Psoas muscle (tissue), 8 donors: ENCODE measurements at places on chromosomes 2 and 18. TPM values are rescaled to one million over a fixed set of nuclear protein-coding genes. Genes with fewer than 3 reads are reported as not detected.

GRCh38 chr2:140737006-140737405 lies 1393.8 kb downstream of the LRP1B start:
- no peaks in the 10 kb centered on the region for H3K27me3 ChIP-seq
- no peaks in the 10 kb centered on the region for H3K4me1 ChIP-seq
- H3K36me3 ChIP-seq = no peaks in the 10 kb centered on the region
- no peak for DNase-seq
- H3K27ac ChIP-seq = no peak overlapping the region

RFTN2 gene
- total RNA-seq = 5.4 TPM

DNA sequence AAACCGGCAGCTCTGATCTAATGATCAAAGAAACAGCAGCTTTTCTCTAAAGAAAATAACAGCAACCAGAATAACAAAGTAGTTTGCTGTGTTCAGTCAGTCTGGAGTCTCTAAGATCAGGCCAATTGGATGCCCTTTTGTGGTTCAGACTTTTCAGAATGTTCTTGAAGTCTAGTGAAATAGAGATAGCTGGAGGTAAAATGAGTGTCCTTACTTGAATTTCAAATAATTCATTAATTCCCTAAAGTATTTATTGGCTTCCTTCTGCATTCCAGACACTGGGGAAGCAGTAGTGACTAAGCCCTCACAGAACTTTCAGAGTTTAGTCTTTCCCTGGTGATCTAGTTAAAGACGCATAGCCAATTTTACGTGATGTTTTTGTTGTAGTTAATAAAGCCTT lies 58.7 kb downstream of the C18orf54 start:
- no peak for DNase-seq
- no peaks in the 10 kb centered on the region for H3K36me3 ChIP-seq
- no peaks in the 10 kb centered on the region for H3K4me1 ChIP-seq

DNA sequence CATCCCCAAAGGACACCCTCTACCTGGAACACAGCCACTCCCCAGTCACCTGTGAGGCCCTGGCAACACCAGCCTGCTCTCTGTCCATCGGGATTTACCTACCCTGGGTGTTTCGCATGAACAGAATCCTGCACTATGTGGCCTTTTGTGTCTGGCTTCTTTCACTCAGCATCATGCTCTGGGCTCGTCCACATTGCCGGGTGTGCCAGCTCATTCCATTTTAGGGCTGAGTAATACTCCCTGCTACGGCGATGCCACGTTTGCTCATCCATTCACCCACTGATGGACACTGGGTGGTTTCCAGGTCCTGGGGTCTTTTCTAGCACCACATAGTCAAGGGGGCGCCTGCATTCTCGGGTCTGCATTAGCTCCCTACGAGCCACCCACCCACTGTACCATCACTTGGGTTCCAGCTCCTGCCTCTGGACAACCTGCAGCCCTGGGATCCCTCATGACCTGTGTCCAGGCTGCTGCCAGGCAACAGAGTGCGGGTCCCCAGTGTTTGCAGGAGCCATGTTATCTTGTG lies 22.0 kb downstream of the KCNF1 start:
- no peak for DNase-seq
- no peaks in the 10 kb centered on the region for H3K27me3 ChIP-seq
- peaks cover 14% of the 10 kb centered on the region for H3K4me1 ChIP-seq
- H3K4me3 ChIP-seq = no peak overlapping the region

DNA sequence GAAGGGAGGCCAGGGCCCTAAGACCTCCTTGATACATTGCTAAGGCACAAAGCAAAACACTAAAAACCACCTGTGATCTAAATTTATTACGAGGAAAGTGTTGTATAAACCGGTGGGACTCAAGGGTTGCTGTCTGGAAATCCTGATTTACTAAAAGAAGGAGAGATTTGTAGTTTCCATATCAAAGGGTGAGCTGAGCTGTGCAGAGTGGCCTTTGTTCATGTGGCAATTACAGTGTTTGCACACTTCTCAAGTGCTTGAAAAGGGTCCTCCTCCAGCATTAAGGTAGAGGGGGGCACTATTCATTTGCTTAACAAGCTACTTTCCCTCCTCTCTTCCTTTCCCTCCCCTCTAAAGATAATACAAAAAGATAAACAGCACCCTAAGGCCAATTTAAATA lies 30.5 kb upstream of the ITGA4 start:
- H3K27ac ChIP-seq = no peak overlapping the region
- no peak for DNase-seq
- no peak overlapping the region for H3K4me3 ChIP-seq
- H3K36me3 ChIP-seq = no peaks in the 10 kb centered on the region
- H3K27me3 ChIP-seq = no peaks in the 10 kb centered on the region

- DNase-seq = no peak
- no peaks in the 10 kb centered on the region for H3K27me3 ChIP-seq
- H3K36me3 ChIP-seq = peaks cover 5% of the 10 kb centered on the region
These were observed 417.6 kb downstream of the ZNF521 start for GRCh38 chr18:24934258-24934932.

NCK2 gene
- total RNA-seq = 33.9 TPM

- H3K27me3 ChIP-seq = no peaks in the 10 kb centered on the region
- H3K4me3 ChIP-seq = peak overlapping the region; percentile 27
- peak overlapping the region; percentile 83 for H3K27ac ChIP-seq
- no peaks in the 10 kb centered on the region for H3K36me3 ChIP-seq
- no peak for DNase-seq
These were observed 78.3 kb downstream of the MBP start for GRCh38 chr18:77054288-77054605.

GRCh38 chr2:150167711-150168110 lies 319.8 kb downstream of the RND3 start:
- H3K4me3 ChIP-seq = no peak overlapping the region
- H3K4me1 ChIP-seq = no peaks in the 10 kb centered on the region
- H3K27me3 ChIP-seq = no peaks in the 10 kb centered on the region
- no peak for DNase-seq
- H3K27ac ChIP-seq = no peak overlapping the region

MC4R gene
- total RNA-seq = not detected

- no peaks in the 10 kb centered on the region for H3K4me1 ChIP-seq
- H3K27me3 ChIP-seq = no peaks in the 10 kb centered on the region
- H3K36me3 ChIP-seq = no peaks in the 10 kb centered on the region
These were observed 96.8 kb upstream of the MBOAT2 start for GRCh38 chr2:9100080-9100876.

GRCh38 chr2:149027590-149028250 lies 10.8 kb upstream of the LYPD6B start:
- no peak overlapping the region for H3K4me3 ChIP-seq
- DNase-seq = no peak
- no peak overlapping the region for H3K27ac ChIP-seq
- no peaks in the 10 kb centered on the region for H3K36me3 ChIP-seq
- no peaks in the 10 kb centered on the region for H3K27me3 ChIP-seq
- H3K4me1 ChIP-seq = no peaks in the 10 kb centered on the region

DNA sequence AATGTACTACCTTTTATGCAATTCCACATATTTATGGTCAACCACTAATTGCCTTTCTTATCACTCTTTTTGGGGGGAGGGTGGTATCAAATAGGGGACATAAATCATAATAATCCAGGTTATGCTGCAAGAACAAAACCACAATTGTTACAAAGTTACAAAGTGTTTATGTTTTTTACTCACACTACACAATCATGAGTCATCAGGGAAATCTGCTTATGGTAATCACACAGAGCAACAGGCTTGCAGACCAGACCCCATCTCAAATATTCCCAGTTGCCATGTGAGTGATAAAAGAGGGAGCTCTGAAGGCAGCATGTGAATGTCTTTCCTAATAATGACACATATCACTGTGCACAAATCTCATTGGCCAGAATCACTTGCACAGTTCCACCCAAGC lies 304.7 kb upstream of the TMEFF2 start:
- H3K4me1 ChIP-seq = no peaks in the 10 kb centered on the region
- H3K4me3 ChIP-seq = no peak overlapping the region
- DNase-seq = no peak
- no peaks in the 10 kb centered on the region for H3K36me3 ChIP-seq
- no peaks in the 10 kb centered on the region for H3K27me3 ChIP-seq
- no peak overlapping the region for H3K27ac ChIP-seq

DNA sequence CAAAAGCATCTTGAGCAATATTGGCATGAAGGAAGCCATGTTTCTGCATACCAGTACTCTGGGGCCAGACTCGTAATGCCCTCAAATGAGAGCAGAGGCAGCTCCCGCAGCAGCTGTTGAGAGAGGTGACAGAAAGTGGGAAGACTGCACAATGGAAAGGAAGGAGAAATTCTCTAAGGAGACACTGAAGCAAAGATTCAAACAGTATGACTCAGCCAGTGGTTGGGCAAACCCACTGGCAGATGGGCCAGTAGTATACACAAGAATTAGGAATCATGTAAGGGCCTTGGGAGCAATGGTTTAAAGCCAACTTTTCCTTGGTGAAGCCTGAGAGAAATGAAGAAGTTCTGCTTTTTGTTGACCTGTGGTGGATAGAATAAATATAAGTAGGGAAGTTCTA lies 2092.7 kb upstream of the PIK3C3 start:
- no peak for DNase-seq
- no peaks in the 10 kb centered on the region for H3K27me3 ChIP-seq
- no peaks in the 10 kb centered on the region for H3K36me3 ChIP-seq
- H3K4me1 ChIP-seq = no peaks in the 10 kb centered on the region
- no peak overlapping the region for H3K27ac ChIP-seq

DNA sequence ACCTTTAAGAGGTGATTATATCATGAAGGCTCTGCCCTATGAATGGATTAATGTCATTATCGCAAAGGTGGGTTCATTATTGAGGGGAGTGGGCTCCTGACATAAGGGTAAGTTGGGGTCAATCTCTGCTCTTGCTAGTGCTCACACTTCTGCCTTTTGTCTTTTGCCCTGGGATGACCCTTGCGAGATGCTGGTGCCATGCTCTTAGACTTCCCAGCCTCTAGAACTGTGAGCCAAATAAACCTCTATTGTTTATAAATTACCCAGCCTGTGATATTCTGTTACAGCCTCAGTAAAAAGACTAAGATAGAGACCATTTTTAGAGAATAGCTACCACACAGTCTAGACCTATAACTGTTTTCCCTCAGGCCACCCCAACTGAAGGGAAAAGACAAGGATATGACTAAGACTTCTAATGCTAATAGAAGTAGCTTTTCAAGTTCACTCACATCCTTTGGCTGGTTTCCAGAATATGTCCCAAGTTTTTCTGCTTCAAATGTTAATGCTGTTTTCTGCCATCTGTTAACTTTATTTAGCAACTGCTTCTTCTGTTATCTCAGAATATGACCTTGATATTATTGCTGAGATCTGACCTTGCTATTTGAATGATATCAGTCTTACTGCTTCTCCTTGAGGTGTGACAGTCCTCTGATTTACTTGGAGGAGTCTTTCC lies 65.1 kb upstream of the STAM2 start:
- no peak overlapping the region for H3K4me3 ChIP-seq
- no peaks in the 10 kb centered on the region for H3K27me3 ChIP-seq
- no peak for DNase-seq
- no peaks in the 10 kb centered on the region for H3K4me1 ChIP-seq
- no peaks in the 10 kb centered on the region for H3K36me3 ChIP-seq
- no peak overlapping the region for H3K27ac ChIP-seq

GRCh38 chr2:119419065-119419464 lies 12.6 kb upstream of the TMEM37 start:
- H3K36me3 ChIP-seq = no peaks in the 10 kb centered on the region
- no peak for DNase-seq
- no peaks in the 10 kb centered on the region for H3K27me3 ChIP-seq
- no peak overlapping the region for H3K27ac ChIP-seq
- H3K4me3 ChIP-seq = no peak overlapping the region

GRCh38 chr2:96083064-96083939 lies 33.1 kb downstream of the ADRA2B start:
- DNase-seq = peak; percentile 60
- no peaks in the 10 kb centered on the region for H3K27me3 ChIP-seq
- peak overlapping the region; percentile 65 for H3K27ac ChIP-seq
- H3K36me3 ChIP-seq = no peaks in the 10 kb centered on the region

HOXD9 gene
- 0.43 TPM for total RNA-seq

TDRD15 gene
- total RNA-seq = not detected

GRCh38 chr18:21727702-21728101 lies 12.9 kb upstream of the MIB1 start:
- no peak overlapping the region for H3K4me3 ChIP-seq
- H3K27me3 ChIP-seq = no peaks in the 10 kb centered on the region
- DNase-seq = no peak
- H3K27ac ChIP-seq = no peak overlapping the region
- H3K4me1 ChIP-seq = no peaks in the 10 kb centered on the region
- H3K36me3 ChIP-seq = no peaks in the 10 kb centered on the region

GRCh38 chr18:67265464-67266245 lies 250.9 kb downstream of the DSEL start:
- H3K4me3 ChIP-seq = no peak overlapping the region
- DNase-seq = no peak
- H3K4me1 ChIP-seq = no peaks in the 10 kb centered on the region
- H3K27me3 ChIP-seq = no peaks in the 10 kb centered on the region
- no peak overlapping the region for H3K27ac ChIP-seq
- H3K36me3 ChIP-seq = no peaks in the 10 kb centered on the region

RANBP2 gene
- total RNA-seq = 71.1 TPM

IL37 gene
- not detected for total RNA-seq

DNA sequence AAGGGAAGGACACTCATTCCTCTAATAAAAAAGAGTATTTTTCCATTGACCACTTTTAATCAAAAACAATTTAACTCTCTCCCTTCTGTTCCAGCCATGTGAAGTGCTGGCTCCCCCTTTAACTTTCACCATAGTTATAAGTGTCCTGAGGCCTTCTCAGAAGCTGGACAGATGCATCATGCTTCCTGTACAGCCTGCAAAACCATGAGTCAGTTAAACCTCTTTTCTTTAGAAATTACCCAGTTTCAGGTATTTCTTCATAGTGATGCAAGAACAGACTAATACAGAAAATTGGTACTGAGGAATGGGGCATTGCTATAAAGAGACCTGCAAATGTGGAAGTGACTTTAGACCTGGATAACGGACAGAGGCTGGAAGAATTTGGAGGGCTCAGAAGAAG lies 643.6 kb upstream of the DDX18 start:
- H3K36me3 ChIP-seq = no peaks in the 10 kb centered on the region
- DNase-seq = no peak
- H3K27me3 ChIP-seq = no peaks in the 10 kb centered on the region
- H3K27ac ChIP-seq = no peak overlapping the region
- no peaks in the 10 kb centered on the region for H3K4me1 ChIP-seq

DNA sequence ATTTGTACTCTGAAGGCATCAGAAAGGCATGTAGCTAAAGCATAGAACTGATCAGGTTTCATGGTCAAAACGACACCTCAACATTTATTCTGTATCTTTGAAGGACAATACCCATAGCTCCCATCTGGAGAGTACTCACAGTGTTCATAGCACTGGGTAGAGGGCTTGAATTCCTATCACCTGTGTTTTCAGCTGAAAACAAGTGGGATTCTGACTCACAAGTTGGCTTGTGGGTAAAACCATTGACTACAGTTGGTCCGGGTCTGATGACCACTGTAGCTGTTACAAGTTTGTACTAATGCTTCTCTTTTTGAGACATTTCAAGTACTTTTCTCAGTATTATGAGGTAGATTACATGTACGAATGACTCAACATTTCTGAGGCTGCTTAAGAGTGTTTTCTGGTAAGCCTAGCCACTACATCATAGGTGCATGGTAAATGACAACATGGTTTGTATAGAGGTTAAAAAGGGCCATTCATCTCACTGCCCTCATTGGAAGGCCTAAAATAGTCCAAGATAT lies 68.6 kb upstream of the PELI1 start:
- no peak overlapping the region for H3K27ac ChIP-seq
- H3K4me1 ChIP-seq = peaks cover 19% of the 10 kb centered on the region
- no peaks in the 10 kb centered on the region for H3K36me3 ChIP-seq
- no peak overlapping the region for H3K4me3 ChIP-seq
- no peaks in the 10 kb centered on the region for H3K27me3 ChIP-seq

UGT1A6 gene
- not detected for total RNA-seq

- H3K4me1 ChIP-seq = peaks cover 22% of the 10 kb centered on the region
- no peak overlapping the region for H3K27ac ChIP-seq
- no peak for DNase-seq
These were observed 2.9 kb upstream of the NPPC start for GRCh38 chr2:231928901-231929725.
